ENCODE measurements at places on chromosomes 11 and 22.

- no peak for DNase-seq
Observed at GRCh38 chr11:93986716-93987115, 34.4 kb upstream of the HEPHL1 start.

DNA sequence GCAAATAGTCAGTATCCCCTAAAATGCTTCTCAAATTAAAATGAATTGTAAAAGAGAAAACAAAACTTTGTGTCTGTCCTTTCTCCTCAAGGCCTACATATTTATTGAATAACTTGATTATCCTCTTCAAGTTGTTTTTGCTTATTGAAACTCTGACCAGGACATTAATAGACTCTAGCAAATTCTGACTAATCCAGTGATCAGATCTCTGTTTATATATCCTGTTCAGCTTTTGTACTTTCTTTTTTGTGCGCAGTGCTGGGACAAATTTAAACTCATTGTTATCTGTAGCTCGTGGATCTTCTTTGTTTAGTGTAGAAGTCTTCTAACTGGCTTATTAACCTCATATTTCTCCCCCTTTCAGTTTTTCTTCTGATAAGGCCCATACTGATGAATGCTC is 139.9 kb upstream of the SORL1-AS1 start:
- no peak for DNase-seq

- no peak for DNase-seq
Observed at GRCh38 chr22:43894122-43894521, 2.3 kb upstream of the PNPLA5 start.

DNA sequence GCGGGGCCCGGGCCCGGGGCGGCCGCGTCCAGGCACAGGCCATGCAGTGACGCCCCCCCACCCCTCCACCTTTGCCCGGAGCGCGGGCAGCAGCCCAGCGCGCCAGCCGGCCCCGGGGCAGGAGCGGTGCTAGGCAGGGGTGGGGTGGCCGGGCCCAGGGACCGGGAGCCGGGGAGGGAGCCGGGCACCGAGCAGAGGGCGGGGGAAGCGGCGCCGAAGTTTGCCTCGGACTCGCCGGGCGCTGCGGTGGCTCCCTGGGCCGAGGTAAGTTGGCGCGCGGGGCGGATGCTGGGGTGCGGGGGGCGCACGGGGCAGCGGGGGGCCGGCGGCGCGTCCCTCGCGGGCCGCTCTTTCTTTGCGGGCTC is 332 bp downstream of the TEAD1 start:
- no peak for DNase-seq

DNA sequence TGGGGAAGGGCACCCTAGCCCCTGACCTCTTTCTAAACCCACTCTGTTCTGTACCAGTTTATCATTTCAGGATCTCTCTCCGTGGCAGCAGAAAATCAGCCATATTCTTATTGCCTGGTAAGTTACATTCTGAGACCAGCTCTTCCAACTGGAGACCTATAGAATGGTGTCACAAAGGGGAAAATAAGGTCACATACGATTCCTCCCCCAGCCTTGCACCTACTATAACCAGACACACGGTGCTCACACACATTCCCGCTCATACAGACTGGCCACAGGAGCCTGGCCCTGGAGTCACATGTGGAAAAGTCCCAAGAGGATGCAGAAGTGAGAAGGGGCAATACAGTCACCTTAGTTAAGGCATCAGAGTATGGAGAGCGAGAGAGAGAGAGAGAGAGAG is 7.5 kb downstream of the MS4A8 start:
- no peak for DNase-seq

GRCh38 chr22:46064966-46065666 is 85.2 kb upstream of the PPARA start:
- no peak for DNase-seq

DNA sequence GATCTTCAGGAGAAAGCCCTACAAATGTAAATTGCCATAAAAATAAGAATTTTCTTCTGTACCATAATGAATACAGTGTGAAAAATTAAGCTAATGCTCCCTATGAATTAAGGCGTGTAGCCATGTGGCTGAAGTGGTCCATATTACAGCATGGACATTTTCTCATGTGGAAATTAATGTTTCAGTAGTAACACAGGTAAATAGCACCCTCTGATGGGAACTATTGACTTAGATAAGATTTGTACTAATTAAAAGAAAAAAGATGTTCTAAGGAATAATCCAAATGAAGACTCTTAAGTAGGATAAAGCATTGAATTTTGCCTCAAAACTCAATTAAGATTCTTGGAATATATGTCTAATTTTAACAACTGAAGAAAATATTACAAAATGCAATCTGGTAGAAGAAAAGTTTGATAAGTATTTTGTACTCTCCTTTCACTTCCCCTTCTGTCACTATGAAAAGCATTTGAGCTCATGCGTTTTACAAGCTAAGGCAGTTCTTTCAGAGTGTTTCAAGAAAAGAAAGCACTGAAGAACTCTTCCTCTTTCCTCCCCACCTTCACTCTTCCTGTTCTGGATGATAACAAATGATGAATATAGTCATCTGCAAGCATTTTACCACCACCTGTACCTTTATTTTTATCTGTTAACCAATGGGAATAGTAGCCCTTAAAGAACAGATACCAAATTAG is 9.9 kb upstream of the OR8D2 start:
- no peak for DNase-seq

- no peak for DNase-seq
Observed at GRCh38 chr11:130945896-130946295, 29.6 kb upstream of the SNX19 start.

GRCh38 chr11:60912223-60912850 is 1.6 kb upstream of the TMEM109 start:
- no peak for DNase-seq

All from cortex of kidney (tissue), 1 donor.